GM12865 (cell line): ENCODE measurements at places on chromosomes 3 and 15.
A peak's percentile ranks its signal among the peaks of the same experiment; 100 is the strongest.

GRCh38 chr15:75823860-75824613, 19.2 kb upstream of the UBE2Q2 start:
- no peak for DNase-seq

DNA sequence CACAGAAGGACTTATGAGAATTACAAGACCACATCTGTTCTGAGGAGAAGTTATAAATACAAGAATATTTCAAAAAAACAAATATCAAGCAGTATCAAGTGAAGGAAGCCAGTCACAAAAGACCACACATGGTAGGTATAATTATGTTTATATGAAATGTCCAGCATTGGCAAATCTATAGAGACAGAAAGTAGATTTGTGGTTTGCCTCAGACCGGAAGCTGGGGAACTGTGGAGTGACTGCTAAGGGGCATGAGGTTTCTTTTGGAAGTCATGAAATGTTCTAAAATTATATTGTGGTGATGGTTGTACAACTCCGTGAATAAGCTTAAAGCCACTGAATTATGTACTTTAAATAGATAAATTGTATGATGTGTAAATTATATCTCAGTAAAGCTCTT, 136.9 kb downstream of the FRMD5 start:
- no peak for DNase-seq

DNA sequence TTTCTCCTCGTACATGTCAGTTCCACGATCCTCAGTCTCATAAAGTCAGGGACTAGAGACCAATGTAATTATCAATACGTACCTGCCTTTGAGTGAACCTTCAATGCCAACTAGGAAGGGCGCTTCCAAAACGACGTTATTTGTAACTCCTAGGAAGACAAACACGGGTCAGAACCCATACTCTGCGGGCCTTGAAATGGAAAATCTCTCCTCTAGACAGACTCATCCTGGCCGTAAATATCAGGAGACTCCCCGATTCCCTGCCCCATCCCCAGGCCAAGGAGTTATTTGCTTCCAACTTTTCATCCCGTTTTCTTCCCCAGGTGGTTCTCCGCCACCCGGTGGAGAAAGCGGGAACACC, 578 bp downstream of the OIP5 start:
- DNase-seq: no peak

DNA sequence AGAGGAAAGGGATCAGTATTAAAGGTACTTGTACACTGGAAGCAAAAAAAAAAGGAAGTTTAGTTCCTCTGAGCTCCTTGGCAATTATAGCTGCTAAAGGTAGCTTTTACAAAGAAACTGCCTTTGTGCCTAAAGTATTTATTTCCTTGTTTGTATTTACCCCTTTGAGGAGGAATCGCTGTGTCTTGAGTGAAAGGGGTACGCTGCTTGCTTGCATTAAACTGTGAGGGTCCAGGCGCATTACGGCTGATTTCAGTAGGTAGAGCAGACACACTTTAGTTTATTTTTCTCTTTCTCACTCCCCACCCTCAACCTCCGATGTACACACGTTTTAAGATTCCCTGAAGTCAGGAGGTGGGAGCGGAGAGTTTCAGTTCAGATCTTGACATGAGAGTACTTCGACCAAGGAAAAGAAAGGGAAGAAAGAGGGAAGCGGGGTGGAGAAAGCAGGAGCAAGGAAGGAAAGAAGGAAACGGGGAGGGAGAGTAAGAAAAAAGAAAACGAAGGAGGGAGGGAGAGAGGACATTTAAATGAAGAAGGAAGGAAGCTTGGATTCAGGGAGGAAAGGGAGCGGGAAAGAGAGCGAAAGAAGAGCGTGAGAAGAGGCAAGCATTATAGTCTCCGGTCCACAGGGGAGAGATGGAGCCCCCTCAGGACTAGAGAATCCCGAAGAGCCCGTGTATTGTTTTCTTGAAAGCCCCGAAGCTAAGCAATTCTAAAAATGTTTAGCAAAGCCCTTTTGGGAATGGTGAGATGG, 1.2 kb upstream of the MME start:
- no peak for DNase-seq

GRCh38 chr15:66715720-66716655, 14.0 kb downstream of the SMAD6 start:
- DNase-seq: no peak

GRCh38 chr3:41418961-41419691, 219.8 kb downstream of the CTNNB1 start:
- no peak for DNase-seq

GRCh38 chr3:122697952-122698620, 17.4 kb downstream of the PARP14 start:
- peak; percentile 78 for DNase-seq

DNA sequence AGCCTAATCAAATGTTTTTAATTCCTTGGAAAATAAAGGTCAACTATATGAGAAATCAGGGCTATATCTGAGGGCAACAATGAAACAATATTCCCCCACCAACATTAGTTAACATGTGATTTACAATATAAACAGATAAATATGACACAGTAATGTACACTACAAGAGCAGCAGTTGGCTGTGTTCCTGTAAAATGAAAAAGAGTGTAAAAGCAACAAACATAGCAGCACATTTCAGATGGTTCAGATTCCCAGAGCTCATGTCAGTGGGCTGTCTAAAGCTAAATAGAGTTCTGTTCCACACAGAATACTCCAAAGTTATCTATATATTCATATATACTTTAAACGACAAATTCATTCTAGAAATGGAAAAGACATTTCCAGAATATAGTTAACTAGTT, 42.6 kb downstream of the ANKRD28 start:
- no peak for DNase-seq

DNA sequence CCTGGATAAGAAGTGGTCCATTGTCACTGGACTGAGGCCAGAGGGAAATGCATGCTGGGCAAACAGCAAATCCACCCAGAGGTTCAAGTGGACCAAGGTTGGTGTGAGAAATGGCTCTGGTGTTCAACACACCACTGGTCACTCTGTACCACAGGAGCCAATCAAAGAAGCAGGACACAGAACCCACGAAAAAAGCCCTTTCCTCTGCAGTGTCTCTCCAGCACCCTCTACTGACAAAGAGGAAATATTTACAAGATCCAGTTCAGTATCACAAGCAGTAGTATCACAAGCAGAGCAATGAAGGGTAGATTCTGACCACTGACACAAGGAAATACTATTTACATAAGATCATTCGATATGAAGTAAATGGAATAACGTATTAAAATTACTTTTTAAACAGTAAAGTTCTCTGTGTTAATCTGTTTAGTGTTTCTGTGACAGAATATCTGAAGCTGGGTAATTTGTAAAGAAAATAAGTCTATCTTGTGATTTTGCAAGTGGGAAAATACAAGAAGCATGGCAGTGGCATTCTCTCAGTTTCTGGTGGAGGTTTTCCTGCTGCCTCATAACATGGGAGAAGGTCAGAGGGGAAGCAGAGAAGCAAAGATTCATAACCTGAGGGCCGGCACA, 390.7 kb downstream of the EFHB start:
- DNase-seq: peak; percentile 64

GRCh38 chr3:156040041-156040440, 80.3 kb upstream of the KCNAB1 start:
- no peak for DNase-seq

GRCh38 chr3:71060536-71060935, 523.0 kb downstream of the FOXP1 start:
- no peak for DNase-seq

DNA sequence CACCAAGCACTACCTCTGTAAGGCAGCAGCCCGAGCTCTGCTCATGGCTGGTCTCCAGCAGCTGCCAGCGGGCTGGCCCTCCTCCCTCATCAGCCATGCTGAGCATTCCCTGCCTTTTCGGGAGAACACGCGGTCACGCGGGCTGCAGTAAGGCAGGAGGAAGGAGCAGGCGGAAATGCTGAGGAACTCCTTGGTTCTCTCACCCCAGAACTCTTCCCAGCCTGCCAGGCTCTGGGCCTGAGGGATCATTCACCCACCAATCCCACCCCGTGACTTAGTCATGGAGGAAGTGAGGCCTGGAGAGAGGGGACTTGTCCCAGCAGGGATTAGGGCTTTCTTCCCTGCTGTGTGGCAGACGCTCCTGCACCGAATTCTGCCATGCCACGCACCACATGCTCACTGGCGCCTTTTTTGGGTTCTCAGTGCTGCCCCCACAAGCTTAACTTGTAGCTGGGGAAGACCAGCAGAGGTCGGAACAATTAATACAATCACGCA, 42.9 kb upstream of the RPL32 start:
- DNase-seq: no peak

- DNase-seq: no peak
Observed at GRCh38 chr3:114714237-114714636, 420.4 kb downstream of the TIGIT start.

GRCh38 chr3:161372321-161373260, 1.3 kb upstream of the SPTSSB start:
- DNase-seq: peak; percentile 3

- no peak for DNase-seq
Observed at GRCh38 chr3:184733971-184734608, 22.2 kb upstream of the MAGEF1 start.

GRCh38 chr3:4532535-4533112, 39.5 kb downstream of the ITPR1 start:
- no peak for DNase-seq

- no peak for DNase-seq
Observed at GRCh38 chr3:159760046-159760445, 228.6 kb upstream of the IL12A start.

GRCh38 chr15:41407341-41407740, 5.0 kb upstream of the NDUFAF1 start:
- DNase-seq: no peak

DNA sequence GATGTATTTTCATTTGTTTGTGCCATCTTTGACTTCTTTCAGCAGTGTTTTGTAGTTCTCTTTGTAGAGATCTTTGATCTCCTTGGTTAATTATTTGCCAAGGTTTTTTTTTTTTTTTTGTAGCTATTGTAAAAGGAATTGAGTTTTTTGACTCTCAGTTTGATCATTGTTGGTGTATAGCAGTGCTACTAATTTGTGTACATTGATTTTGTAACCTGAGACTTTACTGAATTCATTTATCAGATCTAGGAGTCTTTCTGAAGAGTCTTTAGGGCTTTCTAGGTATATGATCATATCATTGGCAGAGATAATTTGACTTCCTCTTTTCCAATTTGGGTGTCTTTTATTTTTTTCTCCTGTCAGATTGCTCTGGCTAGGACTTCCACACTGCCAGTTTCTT, 42.2 kb upstream of the POMGNT2 start:
- no peak for DNase-seq

GRCh38 chr3:37014620-37015019, 21.3 kb downstream of the MLH1 start:
- no peak for DNase-seq

GRCh38 chr3:13465236-13465873, 14.8 kb upstream of the HDAC11 start:
- no peak for DNase-seq

DNA sequence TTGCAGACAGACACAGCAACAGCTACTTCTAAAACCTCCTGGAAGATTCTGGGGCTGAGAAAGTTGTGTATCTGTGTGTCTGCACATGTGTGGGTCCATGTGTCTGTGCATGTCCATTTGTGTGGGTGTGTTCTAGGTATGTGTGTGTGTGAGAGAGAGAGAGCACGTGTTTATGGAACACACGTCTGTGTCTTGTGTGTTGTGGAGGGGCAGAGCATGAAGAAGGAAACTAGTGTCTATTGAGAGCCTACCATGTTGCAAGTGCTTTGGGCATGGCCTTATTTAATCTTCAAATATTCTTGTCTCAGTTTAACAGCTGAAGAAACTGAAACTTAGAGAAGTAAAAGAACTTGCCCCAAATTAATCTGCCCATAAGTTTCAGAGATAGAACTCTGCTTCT, 327.5 kb downstream of the UACA start:
- peak; percentile 57 for DNase-seq

- no peak for DNase-seq
Observed at GRCh38 chr3:151900884-151901643, 27.6 kb downstream of the SUCNR1 start.

DNA sequence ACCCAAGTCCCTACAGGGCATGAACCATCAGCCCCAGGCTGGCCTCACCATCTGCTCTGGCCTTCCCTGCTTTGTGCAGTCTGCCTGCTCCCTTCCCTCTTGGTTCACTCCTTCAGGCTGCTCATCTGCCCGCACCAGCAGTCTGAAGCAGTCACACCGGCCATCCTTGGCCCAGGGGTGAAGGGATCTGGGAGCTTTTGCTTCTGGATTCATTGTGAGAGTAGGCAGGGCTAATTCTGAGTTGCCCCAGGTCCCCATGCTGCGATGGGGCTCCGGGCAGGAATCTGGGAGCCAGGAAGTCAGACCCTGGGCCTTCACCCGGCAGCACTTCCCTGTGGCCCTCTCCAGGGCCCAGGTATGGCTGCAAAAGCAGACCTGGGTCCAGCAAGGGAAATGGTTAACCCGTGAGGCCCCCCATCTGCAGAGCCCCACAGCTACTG, 99.7 kb downstream of the VGLL4 start:
- DNase-seq: no peak

- DNase-seq: no peak
Observed at GRCh38 chr3:63655519-63655918, 3.0 kb downstream of the SNTN start.

GRCh38 chr15:74322558-74323180, 44.8 kb downstream of the CYP11A1 start:
- DNase-seq: peak; percentile 73

GRCh38 chr3:178482981-178483380, 53.3 kb upstream of the KCNMB2 start:
- DNase-seq: no peak

- peak; percentile 69 for DNase-seq
Observed at GRCh38 chr3:28989646-28990089, 291.2 kb upstream of the RBMS3 start.

DNA sequence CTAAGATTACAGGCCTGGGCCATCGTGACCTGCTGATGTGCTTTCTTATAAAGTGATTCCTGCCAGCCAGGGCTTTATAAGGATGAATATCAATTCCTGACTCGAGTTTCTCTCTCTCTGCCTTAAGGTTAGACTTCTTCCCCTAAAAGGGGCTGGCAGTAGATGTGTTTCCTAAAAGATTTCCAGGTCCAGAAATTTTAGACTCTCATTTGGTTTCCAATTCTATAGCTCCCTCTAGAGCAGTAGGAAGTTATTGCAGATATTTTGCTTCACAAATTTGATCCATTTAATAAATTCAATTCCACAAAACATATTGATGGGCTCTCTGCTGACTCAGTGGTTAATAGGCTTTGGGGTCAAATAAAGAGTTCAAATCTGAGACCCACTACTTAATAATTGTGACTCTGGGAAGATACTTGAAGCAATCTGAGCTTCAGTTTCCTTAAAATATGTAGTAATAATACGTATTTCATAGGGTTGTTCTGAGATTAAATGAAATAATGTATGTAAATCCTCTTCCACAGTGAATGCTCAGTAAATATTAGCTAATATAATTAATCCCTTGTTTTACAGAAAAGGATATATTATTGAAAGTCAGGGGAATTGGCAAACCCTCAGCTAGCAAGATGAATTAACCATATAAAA, 2.1 kb downstream of the TRIM69 start:
- peak; percentile 65 for DNase-seq

GRCh38 chr3:7871003-7871560, 630.5 kb upstream of the LMCD1 start:
- DNase-seq: no peak

DNA sequence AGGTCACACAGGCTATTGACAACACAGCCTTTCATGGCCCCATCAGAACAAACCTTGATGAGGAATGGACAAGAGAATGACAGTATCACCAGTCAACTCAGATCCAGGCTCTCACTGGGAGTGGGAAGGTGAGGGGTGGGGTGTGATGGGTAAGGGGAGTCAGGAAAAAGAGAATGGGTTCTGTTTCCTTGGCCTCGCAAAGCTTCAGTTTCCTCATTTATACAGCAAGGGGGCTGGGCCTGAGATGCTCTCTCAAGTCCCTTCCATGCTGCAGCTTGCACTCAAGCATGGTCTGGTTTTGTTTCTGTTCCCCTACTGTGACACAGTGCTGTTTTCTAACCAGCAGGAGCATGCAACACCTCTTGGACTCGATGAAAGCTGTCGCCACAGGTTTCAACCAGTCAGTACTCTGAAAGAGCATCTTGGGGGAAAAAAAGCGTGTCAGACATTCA, 65.7 kb upstream of the IL12A start:
- peak; percentile 96 for DNase-seq
